ENCODE measurements at places on chromosomes 5 and 9.

DNA sequence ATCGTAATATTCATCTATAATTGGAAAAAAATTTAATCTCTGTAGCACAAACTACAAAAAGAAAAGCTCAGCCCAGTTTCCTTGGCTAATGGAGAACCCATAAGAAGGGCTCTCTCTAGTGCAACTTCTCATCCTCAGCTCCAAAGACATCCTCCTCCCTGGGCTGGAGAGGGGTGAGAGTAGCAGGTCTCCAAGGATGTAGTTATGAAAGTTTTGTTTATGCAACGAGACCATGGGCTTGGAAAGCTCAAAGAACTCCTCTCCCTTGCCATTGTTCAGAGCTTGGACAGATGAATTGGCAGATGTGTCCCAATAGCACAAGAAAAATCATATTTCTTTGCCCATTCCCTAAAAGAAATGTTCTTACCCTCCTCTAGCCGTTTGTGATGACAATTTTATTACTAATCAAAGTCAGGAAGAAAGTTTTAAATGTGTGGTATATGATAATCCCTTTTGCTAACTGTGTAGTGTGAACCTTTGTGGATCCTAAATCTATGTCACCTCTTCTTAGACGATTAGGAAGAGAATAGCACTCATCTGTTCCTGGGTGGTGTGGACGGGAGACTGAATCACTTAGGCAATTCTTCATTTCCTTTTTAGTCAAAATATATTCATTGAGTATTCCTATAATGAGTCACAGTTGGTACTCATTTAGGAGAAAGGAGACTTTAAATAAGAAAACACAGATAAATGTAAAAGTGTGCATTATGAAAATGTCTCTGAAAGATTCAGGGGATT is 52.2 kb downstream of the GARNL3 start:
- DNase-seq, result no peak

DNA sequence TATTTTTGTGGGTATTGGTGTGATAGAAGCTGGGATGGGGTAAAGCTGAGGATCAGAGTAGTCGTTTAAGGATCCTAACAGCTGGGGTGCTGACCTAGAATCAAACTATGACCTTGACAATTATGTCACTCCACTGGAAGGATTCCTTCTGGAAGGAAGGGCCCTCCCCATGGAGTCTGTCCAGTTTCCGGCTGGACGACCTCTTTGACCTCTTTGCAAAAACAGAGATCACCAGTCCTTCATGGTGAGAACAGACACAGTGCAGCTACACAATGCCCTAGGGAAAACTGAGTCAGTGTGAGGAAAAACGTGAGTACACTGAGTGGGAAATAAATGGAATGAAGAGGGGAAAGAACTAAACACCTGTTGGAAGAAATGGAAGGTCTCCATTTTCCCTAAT is 445.6 kb downstream of the MAT2B start:
- DNase-seq, result no peak

DNA sequence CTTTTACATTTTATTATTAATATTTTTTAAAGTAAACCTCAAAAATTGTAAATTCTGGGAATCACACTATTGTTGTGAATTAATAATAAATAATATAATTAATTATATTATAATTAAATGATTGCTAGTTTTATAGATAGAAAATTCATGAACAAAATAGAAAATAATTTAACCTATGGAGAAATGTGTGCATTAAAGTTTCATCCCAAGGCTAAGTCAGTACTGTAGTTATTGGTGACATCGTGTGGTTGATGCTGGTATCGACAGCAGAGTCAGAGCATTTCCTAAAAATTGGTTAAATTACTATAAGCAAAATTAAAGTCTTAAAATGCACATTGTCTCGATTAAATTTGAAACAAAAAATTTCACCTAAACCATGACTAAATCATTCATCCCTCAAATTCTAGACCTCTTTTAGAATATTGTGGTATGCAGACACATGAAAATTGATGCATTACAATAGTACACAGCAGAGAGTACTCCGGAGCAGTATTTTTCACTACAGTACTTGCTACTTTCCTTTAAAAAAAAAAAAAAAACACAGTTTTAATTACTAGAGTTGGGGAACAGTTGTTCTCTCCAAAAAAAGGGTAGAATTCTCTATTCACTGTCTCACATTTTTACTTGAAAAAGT is 73.9 kb downstream of the RORB start:
- DNase-seq, result no peak

DNA sequence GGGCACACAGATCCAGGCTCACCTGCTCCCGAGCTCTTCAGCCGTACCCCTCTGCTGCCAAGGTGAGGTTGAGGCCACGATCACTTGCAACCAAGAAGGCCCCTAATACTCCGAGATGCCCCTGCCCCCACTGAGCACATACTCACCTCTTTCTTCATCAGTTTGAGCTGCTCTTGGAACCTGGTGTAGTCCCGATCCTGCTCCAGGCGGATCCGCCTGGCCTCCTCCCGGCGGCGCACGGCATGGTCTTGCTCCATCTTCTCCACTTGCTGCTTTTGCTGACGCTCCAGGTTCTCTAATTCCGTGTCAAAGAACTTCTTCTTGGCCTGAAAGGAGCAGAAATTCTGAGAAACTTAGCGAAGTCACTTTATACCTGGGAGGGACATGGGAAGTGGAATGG is 75.7 kb upstream of the FBXW11 start:
- no peak for DNase-seq

- no peak for DNase-seq
Observed at GRCh38 chr5:88613051-88613450, 269.9 kb downstream of the MEF2C start.

DNA sequence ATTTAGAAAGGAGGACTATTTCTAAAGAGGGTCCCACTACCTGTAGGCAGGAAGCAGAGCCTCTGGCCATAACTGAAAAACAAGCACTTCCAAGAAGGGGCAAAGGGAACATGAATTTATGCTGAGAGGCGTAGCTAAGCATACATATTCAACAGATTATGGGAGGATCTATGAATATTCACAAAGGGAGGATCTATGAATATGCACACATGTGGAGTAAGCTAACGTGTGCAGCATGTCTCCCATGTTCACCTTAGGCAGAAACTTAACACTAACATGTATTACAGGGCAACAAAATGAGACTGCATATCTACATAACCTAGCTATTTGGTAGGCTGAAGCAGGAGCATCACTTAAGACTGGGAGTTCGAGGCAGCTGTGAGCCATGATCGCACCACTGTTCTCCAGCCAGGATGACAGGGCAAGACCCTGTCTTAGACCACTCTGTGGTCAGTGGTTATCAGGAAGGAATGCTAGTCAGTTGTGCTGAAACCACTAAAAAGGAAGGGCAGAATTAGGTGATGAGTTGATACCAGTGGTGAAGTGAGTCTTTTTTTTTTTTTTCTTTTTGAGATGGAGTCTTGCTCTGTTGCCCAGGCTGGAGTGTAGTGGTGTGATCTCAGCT is 20.8 kb downstream of the FXN start:
- DNase-seq, result no peak

DNA sequence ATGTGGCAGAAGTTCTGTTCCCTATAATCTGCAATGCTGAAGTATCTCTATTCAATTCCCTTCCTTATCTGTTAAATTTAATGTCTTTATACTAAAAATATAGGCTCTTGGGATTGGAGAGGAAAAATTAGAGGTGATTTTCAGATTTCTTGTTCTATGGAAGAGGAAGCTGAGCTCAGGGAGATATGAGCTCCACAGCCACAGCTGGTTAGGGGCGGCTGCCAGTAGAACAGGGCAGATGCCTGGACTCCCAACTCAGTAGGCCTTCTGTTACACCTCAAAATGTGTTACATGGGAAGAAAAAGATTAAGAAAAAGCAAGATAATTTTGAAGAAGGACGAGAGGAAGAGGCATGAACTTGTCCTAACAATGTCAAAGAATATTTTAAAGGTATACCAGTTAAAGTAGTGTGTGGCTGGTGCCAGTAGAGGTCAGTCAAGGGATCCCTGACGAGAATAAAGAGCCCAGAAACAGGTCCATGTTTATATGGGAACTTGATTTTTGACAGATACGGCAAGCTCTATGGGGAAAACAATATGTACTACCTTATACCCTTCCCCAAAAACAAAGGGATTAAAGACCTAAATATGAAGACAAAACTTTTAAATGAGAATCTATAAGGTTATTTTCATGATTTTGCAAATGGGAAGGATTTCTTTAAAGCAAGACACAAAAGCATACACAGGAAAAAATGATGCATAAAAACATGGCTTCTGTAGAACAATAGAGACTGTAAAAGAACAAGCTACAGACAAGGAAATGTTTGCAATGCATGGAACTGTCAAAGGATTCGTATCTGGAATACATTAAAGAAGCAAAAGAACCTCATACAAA is 28.7 kb downstream of the DNAJC21 start:
- DNase-seq, result no peak

DNA sequence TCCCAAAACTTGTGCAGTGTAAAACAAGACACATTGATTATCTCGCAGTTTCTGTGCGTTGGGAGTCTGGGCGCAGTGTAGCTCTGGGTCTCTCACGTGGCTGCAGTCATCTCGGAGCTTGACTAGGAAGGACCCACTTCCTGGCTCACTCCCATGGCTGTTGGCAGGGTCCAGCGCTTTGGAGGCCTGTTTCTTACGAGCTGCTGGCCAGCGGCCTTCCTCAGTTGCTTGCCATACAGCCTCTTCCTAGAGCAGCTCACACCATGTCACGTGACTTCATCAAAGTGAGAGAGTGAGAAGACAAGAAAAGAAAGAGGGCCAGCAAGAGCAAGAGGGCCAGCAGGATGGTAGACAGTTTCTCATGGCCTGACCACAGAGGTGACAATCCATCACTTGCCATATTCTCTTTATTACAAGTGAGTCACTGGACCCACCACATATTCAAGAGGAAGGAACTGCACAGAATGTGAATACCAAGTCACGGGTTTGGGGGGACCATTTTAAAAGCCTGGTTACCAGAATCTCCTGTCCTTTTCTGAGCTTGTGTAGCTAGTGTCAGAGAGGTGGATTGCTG is 36.2 kb downstream of the MCCC2 start:
- no peak for DNase-seq

DNA sequence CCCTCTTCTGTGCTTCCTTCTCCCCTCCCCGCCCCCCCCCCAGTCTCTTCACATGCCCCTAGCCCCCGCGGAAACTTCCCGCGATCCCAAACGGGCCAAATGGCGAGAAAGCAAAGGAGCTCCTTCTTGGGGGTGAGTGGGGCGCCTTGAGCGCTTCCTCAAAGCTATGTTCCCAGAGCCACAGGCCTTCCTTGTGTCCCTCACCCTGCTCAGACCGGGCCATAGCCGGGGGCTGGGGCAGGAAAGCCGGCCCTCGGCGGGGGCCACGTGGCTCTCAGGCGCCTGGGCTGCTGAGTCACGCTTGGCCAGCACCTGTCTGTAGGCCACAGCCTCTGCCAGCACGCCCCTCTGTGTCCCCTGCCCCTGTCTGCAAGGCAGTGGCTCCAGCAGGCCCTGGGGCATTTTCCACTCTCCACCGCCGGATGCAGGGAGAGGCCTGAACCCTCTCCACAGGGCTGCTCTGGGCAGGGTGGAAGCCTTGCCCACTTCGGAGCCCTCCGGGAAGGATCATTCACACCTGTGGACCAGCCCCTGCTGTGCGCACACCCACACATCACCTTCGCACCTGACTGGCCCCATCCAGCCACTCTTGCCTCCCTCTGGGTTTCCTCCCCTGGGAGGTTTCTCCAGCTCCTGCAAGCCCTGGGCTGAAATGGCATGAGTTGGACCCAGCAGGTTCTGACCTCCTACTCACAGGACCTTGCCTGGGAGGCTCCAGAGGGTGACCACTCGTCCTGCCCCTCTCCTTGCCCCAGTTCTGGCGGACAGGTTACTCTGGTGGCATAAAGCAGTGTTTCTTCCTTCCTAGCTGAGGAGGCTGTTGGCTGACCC is 1.2 kb upstream of the SQSTM1 start:
- DNase-seq, result peak; percentile 60

DNA sequence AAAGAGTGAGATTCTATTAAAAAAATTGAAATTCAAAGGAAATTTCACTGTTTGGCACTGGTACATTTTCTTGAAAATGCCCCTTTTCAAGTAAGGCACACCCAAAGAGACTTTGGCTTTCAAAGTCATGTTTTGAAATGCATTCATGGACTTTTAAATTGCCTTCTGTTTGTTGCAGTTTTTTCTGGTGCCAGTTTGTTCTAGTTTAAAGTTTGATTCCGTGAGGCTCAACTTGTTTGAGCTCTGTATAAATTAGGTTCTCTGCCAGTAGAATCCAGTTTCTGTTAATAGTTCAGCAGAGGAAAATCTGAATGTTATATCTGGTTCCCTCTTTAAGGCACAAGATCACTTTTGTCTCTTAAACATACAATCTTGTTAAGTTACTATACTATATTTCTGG is 16.4 kb downstream of the ATP6V0E1 start:
- DNase-seq, result no peak

DNA sequence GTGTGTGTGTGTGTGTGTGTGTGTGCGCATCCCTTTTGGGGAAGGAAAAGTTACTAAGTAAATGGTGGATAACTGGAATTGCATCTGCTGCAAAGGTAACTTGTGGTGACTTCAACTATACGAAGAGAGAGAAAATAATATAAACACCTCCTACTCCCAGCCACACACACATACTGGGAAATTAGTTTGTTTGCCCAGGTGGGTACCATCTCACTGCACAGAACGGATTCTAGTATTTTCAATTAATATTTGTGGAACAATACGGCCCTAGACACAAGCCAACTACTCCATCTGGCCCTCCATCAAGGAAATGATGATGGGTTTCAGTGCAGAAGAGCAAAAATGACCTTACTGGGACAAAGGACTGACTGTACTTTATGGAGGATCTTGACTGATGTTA is 32.2 kb upstream of the TXN start:
- no peak for DNase-seq

DNA sequence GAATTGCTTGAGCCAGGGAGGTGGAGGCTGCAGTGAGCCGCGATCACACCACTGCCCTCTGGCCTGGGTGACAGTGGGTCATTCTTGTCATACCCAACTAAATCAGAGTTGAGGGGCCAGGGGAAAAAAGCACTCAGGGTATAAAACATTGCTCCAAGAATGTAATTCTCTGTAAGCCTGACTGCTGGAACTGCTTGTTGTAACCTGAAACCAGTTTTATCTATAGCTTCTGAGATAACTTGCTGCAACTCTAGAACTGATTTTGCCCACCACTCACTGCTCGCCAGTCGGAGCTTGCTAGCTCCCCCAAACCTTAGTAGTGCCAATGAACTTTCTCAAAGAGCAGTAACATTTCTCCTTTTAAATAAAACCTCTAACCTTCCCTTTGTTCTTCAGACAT is 9.6 kb upstream of the MSH3 start:
- DNase-seq, result no peak

DNA sequence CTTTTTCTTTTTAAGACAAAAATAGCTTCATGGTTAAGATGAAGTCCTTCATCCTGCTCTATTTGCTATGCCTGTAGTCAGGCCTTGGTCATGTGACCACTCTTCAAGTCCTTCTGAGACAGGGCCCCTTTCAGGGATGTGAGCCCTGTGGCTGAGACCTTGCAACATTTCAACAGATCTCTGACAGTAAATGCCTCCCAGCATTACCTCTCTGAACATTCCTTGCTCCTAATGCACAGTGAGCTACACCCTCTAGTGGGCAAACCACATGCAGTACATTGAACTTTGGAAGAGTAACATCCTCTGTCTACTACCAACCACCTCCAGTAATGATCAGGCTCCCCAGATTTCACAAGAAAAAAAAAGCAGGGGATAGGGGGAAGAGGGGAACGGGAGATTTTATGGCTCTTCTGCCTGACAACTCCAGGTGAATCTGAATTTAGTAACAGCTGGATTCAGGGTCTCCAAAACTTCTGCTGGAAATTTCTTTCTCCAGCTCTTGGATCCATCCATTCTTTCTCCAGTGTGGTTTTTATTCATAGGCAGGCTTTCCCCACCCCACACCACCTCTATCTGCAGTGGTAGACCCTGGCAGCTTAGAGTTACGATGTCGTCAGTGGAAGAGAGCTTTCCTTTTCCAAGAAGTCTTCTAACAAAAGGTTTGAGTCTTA is 8.9 kb upstream of the FBXO38 start:
- peak; percentile 44 for DNase-seq

Measured in activated CD8-positive, alpha-beta memory T cell treated with anti-CD3 and anti-CD28 coated beads, Interleukin-2, amount 10 ng/mL, durations not matched to agents 7 days and 5 days (primary cell).